Hepatic stellate cell (primary cell): ENCODE measurements at places on chromosomes 16 and 17.

GRCh38 chr16:72945611-72946010, 102.3 kb downstream of the ZFHX3 start:
- DNase-seq = no peak

- DNase-seq = peak; percentile 41
These were observed 490 bp downstream of the GID4 start for GRCh38 chr17:18039535-18040260.

DNA sequence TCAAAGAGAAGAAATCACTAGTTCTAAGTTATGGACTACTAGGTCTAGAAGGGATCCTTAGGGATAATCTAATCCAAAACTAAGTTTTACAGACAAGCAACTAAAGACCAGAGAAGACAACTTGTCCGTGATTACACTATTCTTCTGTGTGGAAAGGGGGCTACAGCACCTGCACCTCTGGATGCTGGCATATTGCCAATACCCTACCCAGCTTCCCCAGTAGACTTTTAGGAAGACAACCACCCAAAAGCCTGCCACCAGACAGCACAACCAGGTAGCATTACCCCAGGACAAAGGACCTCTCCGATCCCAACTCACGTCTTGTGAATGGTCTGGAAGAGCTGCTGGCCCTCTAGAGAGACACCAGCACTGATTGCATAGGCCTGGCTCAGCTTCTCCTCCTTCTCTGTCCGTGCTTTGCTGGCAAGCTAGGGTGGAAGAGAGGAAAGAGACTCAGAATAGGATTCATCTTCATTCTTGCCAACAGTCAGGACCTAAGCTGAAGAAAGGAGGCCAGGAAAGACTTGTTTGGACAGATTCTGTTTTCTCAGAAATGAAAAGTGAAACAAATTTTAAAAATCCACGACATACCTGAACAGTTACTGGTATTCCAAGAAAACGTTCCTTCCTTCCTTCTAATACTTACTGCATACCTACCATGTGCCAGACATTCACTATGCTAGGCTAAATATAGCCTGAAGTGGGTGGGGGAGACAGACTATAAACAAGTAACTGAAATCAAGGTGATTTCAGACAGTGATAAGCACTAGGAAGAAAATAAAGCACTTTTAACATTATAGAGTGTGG, 25.3 kb upstream of the TMEM101 start:
- no peak for DNase-seq

GRCh38 chr17:79045842-79046196, 21.9 kb downstream of the C1QTNF1 start:
- peak; percentile 84 for DNase-seq

DNA sequence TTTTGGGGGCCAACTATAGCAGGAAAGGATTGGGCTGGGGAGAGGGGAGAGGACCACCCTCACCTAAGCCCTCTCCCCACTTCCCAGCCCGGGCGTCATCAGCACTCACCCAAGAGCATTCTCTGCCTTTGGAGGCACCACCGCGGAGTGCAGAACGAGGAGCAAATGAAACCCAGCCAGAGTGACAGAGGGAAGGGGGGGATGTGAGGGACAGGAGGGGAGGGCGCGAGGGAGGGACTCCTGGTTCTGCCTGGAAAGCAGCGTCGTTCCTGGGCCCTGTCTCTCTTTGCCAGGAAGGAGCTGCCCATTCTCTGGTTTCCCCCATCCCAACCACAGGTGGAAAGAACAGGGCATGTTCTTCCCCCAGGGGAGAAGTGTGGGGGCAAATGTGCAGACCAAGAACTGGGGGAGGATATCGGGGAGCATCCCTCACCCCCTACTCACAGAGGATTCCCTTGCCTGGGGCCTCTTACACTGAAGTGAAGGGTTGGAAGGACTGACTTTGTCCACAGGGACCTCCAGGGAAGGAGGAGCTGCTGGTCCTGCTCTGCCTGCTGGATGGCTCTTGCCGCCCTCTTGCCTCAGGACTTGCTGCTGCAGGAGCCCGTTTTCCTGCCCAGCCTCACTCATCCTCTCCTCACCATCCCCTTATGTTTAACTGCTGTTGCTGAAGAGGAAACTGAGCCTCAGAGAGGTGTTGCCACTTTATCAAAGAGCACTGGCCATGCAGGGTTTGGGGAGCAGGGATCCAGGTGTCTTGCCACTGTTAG, 3.5 kb upstream of the C17orf113 start:
- no peak for DNase-seq

DNA sequence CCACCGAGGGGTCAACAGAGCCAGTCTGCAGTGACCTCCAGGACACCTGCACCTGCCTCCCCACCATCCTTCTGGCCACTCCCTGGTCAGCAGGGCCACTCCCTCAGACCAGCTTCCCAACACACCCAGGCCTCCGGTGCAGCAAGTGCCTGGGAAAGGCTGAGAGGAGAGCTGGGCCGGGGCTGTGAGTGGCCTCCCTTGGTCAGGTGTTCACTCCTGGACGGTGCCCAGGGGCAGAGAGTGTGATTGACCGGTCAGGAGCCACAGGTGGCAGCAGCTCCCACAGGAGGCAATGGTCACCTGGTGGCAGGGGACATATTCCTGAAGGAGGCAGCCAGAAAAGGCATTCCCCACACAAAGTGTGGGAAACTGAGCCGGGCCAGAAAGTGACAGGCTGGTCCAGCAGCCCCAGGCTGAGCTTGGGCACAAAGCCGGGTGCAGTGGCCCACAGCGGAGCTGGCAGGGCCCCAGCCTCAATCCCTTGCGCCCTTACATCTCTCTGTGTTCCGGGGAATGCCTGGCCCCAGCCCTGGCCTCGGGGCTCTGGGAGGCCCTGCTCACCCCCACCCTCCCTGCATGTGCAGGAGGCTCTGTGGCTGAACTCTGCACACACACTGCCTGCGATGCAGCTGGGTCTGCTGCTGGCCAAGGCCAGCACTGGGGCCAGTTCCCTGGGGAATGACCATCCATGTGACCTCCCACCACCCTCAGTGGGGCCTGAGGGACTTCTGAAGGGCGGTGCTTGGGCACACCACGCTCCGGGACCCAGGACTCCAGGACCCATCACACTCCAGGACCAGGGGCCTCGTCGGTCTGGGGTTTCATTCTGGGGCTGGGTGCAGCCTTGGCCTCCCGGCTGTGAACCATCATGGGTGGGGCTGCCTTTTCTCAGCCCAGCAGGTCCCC, 1.2 kb upstream of the C17orf99 start:
- no peak for DNase-seq

DNA sequence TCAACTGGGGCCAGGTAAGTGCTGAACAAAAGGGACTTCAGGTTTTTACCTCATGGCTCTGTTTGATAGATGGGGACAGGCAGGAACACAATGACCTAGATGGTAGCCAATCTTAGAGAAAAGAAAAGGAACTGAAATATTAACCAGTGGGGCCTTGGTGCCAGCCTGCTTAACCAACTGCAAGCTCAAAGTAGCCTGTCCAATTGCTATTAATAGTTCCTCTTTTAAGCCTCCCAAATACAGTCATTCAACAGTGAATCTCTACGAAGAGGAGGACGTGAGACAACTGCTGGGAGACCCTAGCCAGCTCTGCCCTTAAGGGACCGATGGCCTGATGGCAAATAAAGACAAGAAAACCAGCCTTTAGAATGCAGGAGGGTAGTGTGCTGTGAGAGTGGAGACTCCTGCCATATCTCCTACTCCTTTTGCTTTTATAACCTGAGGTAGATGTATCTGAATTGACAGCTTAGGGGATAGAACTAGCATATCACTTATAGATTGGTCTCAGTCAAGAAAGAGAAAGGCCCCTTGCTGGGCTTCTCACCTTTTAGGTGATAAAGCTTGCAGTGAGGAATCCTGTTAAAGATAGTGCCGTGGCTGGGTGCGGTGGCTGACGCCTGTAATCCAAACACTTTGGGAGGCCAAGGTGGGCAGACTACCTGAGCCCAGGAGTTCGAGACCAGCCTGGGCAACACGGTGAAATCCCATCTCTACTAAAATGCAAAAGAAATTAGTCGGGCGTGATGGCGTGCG, 28.3 kb downstream of the ARSG start:
- DNase-seq = no peak

- DNase-seq = peak; percentile 57
These were observed 65.6 kb downstream of the SDR42E1 start for GRCh38 chr16:81945665-81946064.

DNA sequence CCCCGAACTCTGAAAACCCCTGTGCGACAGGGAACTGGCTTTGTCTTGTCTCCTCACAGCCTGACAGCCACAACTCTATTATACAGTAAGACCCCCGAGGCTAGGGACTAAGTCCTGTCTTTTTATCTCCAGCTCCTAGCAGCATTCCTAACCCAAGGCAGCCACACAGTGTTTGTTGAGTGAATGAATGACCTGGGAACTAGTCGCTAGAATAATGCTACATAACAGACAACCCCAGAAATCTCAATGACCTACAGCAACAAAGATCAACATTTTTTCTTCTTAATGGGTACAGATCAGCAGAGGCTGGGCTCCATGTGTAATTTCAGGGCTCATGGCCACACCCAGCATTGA, 71.4 kb upstream of the TNRC6C start:
- DNase-seq = no peak

- no peak for DNase-seq
These were observed 381.8 kb downstream of the SOX9 start for GRCh38 chr17:72502371-72503341.

GRCh38 chr17:75130059-75130631, 1.4 kb downstream of the NT5C start:
- DNase-seq = no peak

- DNase-seq = no peak
These were observed 100.3 kb upstream of the KIF2B start for GRCh38 chr17:53722407-53722806.

DNA sequence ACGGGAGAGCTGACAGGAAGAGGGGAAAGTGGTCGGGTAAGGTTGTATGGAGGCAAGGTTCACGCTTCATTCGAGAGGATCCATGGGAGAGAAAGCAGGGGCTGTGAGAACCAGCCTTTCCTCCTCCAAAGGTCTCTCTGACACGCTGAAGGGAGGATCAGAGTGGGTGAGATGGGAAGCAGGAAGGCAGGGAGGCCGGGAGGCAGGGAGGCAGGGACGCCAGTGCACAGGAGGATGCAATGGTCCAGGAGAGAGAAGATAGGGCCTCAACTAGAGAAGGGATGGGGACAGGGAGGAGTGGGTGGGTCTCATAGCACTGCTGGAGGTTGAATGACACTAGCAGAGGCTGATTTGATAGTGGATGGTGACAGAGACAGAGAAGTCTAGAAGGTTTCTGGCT, 54.1 kb downstream of the PIMREG start:
- DNase-seq = no peak

DNA sequence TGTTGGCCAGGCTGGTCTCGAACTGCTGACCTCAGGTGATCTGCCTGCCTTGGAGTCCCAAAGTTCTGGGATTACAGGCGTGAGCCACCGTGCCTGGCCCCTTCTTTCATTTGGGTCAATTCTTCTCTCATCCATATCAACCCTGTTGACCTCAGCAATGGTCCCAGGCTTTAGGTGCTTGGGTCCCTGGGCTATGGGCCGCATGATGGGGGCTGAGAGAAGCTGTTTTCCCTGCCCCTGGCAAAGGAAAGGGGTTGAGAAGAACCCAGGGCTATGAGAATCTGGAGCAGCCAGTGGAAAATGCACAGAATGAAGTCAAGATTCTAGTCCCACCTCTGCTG, 90.2 kb upstream of the TOB1 start:
- DNase-seq = no peak

- peak; percentile 60 for DNase-seq
These were observed 17.9 kb downstream of the UTP4 start for GRCh38 chr16:69150146-69150865.

DNA sequence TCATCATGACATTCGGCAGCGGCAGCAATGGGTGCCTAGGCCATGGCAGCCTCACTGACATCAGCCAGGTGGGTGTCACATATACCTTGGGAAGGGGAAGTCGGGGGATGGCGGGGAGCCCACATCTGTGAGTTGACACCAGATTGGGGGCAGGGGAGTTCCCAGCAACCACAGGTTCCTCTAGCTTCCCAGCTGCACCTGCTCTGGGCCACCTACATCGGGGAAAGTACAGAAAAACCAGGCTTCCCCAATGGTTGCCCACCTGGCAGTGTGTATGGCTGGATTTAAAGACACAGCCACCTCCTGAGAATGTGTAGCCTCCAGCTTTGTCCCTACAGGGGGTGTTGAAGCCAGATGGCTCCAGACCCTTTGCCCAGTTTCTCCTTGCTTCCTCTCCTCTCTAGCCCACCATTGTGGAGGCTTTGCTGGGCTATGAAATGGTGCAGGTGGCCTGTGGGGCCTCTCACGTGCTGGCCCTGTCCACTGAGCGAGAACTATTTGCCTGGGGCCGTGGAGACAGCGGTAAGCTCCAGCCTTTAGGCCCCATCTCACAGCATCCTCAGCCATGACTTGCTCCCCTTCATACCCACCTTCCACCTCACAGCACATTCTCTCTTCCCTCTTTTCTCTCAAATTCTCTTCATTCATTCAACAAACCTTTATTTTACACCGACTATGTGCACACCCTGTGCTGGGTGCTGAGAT, 5.0 kb upstream of the TRAF4 start:
- no peak for DNase-seq

DNA sequence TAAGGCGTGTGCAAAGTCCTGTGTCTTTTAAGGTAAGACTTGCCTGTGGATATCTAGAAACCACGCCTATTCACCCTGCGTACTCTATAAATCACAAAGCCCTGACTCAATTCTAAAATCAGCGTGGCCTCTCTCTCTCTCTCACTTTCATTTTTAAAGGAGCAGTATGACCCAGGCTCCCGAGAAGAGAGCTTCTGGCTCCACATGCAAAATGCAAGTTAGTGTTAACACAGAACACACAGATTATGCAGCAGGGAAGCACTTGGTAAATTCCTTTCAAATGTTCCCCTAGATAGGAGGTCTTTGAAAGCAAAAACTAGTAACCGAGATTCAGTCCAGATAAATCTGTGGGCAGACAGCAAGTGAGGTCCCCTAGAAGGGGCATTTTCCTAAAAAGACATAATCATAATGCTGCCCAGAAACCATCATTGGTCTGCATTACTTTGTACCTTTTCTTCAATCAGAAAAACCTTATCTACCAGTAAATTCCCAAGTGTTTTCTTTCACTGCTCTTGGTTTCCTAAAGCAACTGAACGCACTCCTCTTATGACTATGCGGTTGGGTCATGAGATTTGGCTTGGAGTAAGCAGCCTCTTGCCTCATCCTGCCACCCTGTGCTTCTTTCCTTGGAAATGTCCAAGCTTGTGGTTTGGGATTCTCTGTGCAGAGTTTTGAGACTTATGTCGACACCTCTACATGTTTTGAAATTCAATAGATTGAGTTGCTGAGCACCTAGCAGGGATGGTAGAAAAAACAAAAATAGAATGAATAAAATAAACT, 31.7 kb upstream of the KCNJ2 start:
- DNase-seq = peak; percentile 69

DNA sequence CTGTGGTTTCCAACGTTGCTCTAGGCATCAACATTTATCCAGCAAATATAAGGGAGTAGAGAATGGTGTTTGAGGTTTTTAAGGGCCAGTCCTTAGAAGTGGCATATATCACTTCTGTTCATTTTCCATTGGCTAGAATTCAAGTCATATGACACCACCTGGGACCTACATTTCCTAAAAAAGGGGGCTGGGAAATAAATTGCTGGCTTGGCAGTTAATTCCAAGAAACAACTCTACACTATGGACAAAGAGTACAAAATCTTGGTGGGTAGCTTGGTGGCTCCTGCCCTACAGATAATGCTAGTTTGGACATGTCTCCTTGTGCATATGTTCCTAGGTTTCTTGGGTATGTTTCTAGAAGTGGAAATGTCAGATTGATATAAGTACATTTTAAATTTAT, 7.6 kb downstream of the PPM1E start:
- no peak for DNase-seq
